ENCODE measurements at places on chromosomes 4 and X.

- no peak overlapping the region for H3K27ac ChIP-seq
- H3K4me3 ChIP-seq = no peak overlapping the region
- H3K4me1 ChIP-seq = no peaks in the 10 kb centered on the region
- peaks cover 2% of the 10 kb centered on the region for H3K36me3 ChIP-seq
- DNase-seq = no peak
Measured at GRCh38 chr4:139152249-139152648, 24.8 kb downstream of the ELF2 start.

GRCh38 chrX:20320461-20321159 lies 53.9 kb upstream of the RPS6KA3 start:
- DNase-seq = peak; percentile 74
- no peaks in the 10 kb centered on the region for H3K27me3 ChIP-seq
- H3K27ac ChIP-seq = peak overlapping the region; percentile 64
- peaks cover 31% of the 10 kb centered on the region for H3K4me1 ChIP-seq
- no peaks in the 10 kb centered on the region for H3K36me3 ChIP-seq

DNA sequence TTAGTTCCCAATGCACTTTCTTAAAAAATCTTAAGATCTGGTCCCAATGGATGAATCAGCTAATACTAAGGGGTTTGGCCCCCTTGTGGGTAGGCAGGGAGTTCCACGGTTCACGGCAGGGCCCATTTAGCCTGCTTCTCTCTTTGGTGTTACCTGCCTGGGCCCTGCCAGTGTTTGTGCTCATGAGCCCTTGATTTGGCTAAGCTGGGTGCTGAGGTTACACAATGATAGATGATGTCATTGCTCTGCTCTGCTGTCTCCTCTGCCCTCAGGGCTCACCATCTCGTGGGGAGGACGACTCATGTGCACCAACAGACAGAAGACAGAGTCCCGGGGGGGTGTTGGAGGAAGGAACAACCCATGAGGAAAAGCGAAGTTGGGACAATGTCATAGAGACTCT lies 24.4 kb downstream of the RTL5 start:
- H3K4me1 ChIP-seq = peaks cover 19% of the 10 kb centered on the region
- H3K4me3 ChIP-seq = no peak overlapping the region
- H3K27ac ChIP-seq = no peak overlapping the region
- H3K27me3 ChIP-seq = no peaks in the 10 kb centered on the region
- H3K36me3 ChIP-seq = no peaks in the 10 kb centered on the region

- DNase-seq = peak; percentile 4
- H3K27me3 ChIP-seq = peaks cover 3% of the 10 kb centered on the region
- no peak within 1 kb of the TSS for H3K4me3 ChIP-seq
- no peaks in the 10 kb centered on the region for H3K4me1 ChIP-seq
Measured at GRCh38 chrX:103063918-103064434, at the start of gene BEX1. BEX1 (minus strand) TSS chrX:103064171; CDS start chrX:103063274, 897 bp downstream.

DNA sequence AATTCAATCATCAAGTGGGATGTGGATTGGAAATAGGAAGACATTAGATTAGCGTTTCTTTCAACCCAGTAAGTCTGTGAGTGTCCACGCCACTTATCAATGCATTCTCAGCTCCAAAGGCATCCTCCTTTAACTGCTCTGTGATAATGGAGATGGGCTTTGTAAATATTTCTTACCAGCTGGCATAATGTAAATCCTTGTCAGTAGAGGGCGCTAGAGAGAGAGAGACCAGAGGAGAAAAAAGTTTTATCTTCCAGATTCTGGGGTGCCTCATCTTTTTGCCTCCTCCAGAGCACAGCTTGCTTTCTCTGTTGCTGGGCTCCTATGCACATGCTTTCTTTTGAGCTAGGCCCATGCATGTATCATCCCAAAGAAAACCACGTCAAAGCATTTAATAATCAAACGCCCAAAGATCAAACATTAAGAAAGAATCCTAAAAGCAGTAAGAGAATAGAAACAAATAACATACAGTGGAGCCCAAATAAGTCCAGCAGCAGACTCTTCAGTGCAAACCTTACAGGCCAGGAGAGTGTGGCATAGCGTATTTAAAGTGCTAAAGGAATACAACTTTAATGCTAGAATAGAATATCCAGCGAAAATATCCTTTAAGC lies 9.6 kb upstream of the MTMR1 start:
- H3K4me3 ChIP-seq = no peak overlapping the region
- peaks cover under 1% of the 10 kb centered on the region for H3K4me1 ChIP-seq
- no peaks in the 10 kb centered on the region for H3K27me3 ChIP-seq

All from B cell (primary cell).